ENCODE measurements at places on chromosomes 7 and 10.

DNA sequence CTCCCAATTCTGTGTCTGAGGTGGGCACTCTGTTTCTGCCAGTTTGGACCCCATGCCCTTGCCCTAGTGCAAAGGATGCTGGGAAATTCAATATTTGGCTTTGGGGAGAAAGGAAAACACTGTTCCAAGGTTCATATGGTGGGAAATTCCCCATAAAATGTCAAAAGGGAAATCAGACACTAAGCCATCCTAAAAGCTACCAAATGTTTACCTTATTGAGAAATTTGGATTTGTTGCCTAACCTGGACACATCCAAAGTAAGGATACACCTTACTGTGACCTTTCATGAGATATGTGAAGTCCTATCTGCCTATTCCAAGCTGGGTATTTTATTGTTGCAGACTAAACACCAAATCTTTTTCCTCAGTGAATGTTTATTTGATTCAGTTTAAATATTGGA, 109.1 kb downstream of the CYP26A1 start:
- DNase-seq, result no peak

- DNase-seq, result no peak
Measured at GRCh38 chr7:22420008-22420407, 63.1 kb upstream of the RAPGEF5 start.

DNA sequence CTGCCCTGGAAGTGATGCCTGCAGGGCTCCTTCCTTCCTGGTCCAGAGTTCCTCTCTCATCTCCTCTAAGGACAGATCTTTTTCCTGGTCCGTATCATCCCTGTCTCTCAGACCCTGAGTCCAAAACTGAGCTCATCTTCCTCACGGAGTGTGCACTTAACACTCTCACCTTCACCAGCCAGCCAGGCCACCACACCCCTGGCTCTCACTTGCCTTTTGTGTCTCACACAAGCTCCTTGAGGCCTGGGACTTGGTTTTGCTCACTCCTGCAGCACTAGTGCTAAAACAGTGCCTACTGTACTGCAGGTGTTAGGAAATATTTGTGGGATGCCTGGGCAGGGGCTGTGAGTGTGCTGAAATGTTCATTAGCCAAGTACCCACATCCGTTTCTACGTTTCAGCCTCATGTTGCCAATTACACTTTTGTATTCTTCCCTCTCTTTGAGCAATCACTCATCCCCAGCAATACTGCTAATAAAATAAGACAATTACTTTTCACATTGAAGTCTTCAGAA, 21.4 kb upstream of the PARP12 start:
- DNase-seq, result no peak

GRCh38 chr7:130927062-130927461, 193.1 kb upstream of the KLF14 start:
- no peak for DNase-seq

GRCh38 chr10:11546581-11546980, 64.9 kb downstream of the USP6NL start:
- no peak for DNase-seq

DNA sequence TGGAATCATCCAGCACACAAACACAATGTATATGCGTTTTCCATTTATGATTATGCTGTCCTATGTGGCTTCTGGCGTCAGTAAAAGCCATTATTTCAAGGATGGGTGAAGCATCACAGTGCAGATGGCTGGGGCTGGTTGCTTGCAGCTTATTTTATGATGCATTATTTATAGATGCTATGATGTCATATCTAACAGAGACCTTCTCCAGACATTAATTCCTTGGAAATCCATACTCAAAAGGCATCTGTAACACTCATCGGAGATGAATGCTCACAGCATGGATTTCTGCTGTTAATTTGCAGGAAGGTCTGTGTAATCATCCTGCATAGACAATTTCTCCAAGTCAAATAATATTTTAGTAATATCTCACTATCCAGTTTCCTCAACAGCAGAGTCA, 7.2 kb downstream of the RGS10 start:
- no peak for DNase-seq

DNA sequence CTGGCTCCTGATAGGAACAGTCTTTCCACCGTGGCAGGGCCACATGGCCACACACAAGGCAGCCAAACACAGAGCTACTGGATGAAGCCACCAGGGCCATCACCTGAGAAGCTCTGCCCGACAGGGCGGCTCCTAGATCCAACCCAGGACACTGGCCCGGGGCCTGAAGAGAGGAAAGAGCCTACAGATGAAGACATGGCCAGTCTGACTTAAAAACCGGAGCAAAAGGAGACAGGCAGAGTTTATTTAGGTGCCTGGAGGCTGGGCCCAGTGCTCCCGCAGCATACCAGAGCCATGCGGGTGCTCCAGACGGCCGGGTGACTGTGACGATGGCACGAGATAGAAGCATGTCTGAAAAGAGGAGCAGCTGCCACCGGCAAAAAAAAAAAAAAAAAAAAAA, 3.9 kb downstream of the TECPR1 start:
- DNase-seq, result no peak

DNA sequence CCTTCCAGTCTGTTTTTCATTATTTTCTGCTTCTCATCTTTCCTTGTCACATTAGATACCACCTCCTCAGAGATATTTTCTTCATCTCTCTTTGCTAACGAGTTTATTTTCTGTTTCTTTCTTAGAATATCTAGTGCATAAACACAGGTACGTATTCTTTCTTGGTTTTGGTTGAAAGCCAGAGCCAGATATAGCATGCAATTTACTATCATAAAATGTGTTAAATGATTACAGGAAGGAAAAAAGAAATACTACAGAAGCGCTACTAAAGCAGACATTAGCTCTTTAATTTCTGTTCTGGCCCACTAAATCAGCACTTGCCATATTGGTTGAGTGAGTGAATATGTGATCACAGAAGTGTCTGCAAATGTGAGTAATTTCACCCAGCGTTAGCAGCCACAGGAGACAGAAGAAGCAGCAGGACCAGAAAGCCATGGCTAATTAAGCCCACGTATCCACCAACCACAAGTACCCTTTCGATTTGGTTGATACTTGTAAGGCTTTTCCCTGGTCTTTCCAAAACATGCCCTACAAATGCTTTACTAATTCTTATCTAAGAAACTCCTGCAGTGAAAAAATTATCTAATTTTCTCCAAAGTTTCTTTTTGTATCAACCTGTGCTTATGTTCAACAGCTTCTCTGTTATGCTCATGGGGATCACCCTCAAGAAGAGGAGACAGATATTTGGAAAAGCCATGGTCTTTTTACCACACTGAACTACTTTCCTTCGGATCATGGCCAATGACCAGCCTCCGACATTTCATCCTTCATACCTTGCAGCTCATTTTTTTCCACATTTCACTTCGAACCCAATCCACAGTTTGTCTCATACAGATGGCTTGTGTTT, 23.1 kb upstream of the MACC1 start:
- DNase-seq, result no peak
